ENCODE measurements at places on chromosomes 2 and 18.

- H3K36me3 ChIP-seq, result no peaks in the 10 kb centered on the region
- H3K4me1 ChIP-seq, result peaks cover 9% of the 10 kb centered on the region
- H3K27ac ChIP-seq, result peak overlapping the region; percentile 82
- H3K4me3 ChIP-seq, result peak overlapping the region; percentile 29
Observed at GRCh38 chr2:45919160-45919650, 267.7 kb downstream of the PRKCE start.

GRCh38 chr2:188322569-188323551, 31.2 kb downstream of the GULP1 start:
- H3K27me3 ChIP-seq, result no peaks in the 10 kb centered on the region
- no peak overlapping the region for H3K27ac ChIP-seq
- DNase-seq, result no peak
- no peak overlapping the region for H3K4me3 ChIP-seq
- H3K36me3 ChIP-seq, result no peaks in the 10 kb centered on the region
- H3K4me1 ChIP-seq, result no peaks in the 10 kb centered on the region

DNA sequence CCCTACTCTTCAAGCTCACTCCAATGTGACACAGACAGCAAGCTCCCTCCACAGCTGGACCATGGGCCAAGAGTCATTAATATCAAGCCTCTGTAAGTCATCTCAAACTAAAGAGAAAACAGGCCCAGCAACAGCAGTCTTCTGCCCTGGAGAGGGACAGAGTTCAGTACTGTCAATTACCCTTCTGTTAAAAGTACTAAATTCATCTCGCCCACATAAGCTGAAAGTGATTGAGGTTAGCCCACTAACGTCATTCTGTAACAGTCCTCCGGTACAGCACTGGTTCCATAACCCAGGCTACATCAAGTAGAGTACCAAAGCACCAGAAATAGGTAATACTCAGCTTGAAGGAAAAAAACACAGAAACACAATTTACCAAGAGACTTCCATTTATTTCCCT, 25.9 kb downstream of the THADA start:
- no peak overlapping the region for H3K4me3 ChIP-seq
- no peaks in the 10 kb centered on the region for H3K4me1 ChIP-seq
- H3K27me3 ChIP-seq, result no peaks in the 10 kb centered on the region
- peaks cover 2% of the 10 kb centered on the region for H3K36me3 ChIP-seq

GRCh38 chr18:21300908-21301200, 58.8 kb downstream of the GREB1L start:
- H3K4me1 ChIP-seq, result no peaks in the 10 kb centered on the region
- H3K27ac ChIP-seq, result no peak overlapping the region
- no peak for DNase-seq

DNA sequence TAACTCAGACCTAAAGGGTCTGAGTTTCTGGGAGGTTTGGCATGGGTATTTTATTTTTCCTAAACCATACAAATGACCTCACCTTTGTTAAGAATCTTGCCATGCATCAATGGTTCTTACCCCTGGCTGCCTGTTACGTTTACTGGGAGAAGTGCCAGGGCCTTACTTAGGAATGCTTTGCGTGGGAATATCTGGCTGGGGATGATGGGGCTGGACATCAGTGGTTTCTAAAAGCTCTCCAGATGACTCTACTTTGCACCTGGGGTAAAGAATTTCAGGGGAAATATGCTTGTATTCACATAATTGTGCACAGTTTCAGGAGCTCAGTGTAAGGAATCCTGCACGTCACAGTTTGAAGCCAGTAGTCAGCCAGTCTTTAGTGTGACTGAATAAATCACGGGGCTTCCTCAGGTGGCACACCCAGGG, 18.2 kb upstream of the DAW1 start:
- H3K27me3 ChIP-seq, result no peaks in the 10 kb centered on the region
- H3K36me3 ChIP-seq, result no peaks in the 10 kb centered on the region
- peak; percentile 79 for DNase-seq
- H3K4me3 ChIP-seq, result no peak overlapping the region
- H3K4me1 ChIP-seq, result no peaks in the 10 kb centered on the region
- H3K27ac ChIP-seq, result peak overlapping the region; percentile 27

Measured in breast epithelium (tissue), 4 donors.